Activated naive CD8-positive, alpha-beta T cell treated with anti-CD3 and anti-CD28 coated beads for 36 hours (primary cell): ENCODE measurements at places on chromosomes 4 and X.

DNA sequence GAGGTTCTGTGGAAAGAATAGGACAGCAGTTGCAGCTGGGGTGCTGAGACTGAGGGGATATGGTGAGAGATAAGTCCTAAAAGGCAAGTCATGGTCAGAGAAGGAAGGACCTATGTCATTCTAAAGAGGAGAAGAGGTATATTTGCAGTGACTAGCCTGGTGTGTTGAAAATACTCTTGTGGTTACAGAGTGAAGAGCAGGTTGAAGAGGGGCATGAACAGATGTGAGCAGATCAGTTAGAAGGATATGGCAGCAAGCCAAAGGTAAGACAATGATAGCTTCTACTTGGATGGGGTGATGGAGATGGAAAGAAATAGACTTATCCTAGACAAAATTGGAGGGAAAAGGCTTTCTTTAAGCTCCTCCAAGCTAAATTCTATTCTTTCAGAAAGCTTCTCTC, 469.8 kb upstream of the CPEB2 start:
- DNase-seq = no peak

DNA sequence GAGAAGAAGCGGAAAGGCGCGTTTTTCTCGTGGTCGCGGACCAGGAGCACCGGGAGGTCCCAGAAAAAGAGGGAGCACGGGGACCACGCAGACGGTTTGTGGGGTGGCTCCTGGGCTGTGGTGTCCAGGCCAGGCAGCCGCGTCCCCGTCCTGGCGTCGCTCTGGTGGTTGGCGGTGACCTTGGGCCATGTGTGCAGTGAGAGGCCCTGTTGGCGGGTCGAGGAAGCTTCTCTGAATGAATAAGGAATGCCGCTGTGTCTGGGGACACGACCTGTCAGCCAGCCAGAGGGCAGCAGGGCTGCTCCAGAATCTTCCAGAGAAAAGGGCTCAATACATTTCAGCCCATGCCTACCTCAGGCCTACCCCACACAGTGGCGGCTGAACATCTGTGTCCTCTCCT, 24.3 kb upstream of the HGFAC start:
- no peak for DNase-seq

- no peak for DNase-seq
Measured at GRCh38 chr4:159363361-159363760, 260.5 kb downstream of the RAPGEF2 start.

- no peak for DNase-seq
Measured at GRCh38 chr4:186445040-186445439, 110.3 kb downstream of the MTNR1A start.

DNA sequence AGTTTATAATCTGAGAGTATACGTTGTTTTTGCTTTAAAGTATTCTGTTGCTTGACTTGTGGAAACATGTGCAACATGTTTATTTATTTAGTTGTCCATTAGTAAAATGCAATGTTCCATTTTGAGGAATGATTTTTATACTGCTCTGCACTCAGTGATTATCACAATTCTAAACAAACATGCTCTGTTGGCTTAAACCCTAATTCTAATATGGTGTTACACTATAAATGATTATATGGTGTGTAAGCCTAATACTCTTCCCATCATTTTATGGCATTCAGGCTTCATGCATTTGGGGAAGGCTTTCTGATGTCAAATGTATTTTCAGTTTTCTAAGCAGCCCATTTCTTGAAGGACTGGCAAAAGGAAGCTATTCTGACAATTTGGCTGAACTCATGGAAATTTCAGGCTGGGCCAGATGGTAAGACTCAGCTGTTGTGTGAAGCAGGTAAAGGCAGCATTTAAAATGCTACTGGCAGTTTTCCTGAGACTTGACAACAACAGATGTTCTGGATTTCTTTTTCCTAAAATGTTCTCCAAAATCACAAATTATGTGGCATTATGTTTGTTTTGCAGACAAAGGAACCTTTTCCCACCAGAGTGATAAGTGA, 336.7 kb upstream of the GNPDA2 start:
- DNase-seq = no peak

DNA sequence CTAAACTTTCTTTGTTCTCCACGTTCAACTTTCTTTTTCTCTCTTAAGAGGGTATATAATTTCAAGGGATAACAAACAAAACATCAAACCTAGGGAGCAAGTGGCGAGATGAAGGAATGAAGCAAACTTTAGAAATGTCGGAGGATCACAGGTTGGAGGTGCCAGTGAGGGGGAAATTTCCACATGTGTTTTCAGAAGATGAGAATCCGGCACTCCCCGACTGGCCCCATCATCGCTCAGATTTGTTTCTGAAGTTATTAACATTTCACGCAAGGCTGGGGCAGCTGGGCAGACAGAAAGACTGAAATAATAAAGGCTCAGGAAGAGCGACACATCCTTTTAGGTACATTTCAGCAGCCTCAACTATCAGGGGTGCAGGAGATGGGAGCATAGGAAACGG, 134.9 kb downstream of the SMIM20 start:
- DNase-seq = no peak

DNA sequence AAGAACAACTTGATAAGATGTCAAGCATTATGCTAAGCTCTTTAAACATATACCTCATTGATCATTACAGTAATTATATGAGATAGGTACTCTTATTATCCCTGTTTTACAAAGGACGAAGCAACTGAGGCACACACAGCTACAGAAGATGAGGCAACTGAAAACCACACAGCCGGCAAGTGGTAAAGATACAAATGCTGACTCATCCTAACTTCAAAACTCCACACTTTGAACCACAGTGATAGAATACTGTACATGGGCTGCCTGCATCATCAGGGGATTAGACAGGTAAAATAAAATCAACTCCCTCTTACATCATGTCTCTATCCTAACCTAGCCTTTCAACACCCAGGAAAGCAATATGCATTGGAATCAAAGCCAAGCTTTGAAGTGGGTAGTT, 47.8 kb downstream of the LHFPL1 start:
- DNase-seq = no peak

- no peak for DNase-seq
Measured at GRCh38 chrX:154840856-154841255, 6.4 kb upstream of the SMIM9 start.

- no peak for DNase-seq
Measured at GRCh38 chr4:167897116-167897515, 195.2 kb upstream of the ANXA10 start.

- DNase-seq = no peak
Measured at GRCh38 chr4:128670513-128670912, 139.0 kb upstream of the JADE1 start.

DNA sequence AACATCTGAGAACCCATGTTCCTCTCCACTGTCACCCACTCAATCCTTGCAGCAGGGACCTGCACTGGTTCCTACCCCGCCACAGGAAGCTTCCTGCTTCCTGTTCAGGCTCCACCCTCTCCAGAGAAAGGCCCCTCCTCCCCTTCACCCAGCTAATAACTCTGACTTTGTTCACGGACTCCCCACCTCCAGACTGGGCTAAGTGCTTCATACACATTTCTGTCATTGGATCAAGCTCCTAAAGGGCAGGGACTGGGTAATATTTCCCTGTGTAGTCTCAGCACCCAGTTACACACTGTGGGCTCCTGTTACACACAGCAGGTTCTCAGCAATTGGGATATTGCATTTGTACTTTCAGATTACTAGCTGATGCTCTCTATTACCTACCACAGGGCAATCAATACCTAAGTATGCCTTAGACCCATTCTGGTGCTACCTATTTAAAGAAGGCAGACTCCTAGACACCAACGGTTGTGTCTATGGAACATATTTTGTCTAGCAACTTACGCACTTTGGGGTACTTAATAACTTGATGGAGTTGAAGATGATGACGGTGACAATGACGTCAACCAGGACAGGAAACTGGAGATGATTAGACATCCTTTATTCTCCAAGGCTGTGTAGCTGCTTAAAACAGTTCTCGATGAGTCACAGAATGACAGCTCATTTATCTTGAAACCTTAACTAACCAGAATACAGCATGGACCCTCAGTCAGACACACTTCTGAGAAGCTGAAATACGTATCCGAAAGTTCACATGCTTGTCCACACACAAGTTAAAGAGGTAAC, 58.1 kb downstream of the MAML3 start:
- peak; percentile 68 for DNase-seq

DNA sequence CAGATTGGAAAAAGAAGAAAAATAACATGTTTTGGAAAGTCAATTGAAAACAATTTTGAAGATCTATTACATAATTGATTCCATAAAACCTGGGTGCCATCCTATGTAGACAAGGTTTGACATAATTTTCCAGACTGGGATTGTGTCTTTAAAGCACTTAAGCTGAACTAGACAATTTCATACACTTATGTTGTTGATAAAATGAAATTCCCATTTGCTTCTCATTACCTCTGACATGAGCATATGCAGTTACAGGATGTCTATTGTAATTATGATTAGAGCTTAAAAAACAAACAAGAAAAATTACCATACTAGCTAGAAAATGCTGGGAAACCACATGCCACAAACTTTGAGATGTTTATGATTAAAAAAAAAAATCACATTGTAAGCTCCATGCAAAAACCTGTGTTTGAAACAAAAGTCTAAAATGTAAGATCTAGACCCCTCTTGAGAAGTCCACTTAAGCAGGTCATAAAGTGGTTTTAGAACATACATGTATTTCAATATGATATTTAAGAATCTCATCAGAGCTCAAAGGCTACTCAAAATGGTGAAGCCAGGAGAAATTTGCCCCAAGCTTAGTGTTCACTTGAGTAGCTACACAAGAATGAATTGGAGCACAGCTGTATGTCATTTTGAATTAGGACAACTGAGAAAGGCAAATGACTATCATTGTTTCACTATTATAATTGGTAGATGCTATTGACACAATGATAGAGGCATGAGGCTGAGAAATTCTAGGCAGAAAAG, 181.1 kb upstream of the PABPC4L start:
- no peak for DNase-seq

GRCh38 chr4:80967346-80967745, 63.2 kb upstream of the BMP3 start:
- DNase-seq = no peak

DNA sequence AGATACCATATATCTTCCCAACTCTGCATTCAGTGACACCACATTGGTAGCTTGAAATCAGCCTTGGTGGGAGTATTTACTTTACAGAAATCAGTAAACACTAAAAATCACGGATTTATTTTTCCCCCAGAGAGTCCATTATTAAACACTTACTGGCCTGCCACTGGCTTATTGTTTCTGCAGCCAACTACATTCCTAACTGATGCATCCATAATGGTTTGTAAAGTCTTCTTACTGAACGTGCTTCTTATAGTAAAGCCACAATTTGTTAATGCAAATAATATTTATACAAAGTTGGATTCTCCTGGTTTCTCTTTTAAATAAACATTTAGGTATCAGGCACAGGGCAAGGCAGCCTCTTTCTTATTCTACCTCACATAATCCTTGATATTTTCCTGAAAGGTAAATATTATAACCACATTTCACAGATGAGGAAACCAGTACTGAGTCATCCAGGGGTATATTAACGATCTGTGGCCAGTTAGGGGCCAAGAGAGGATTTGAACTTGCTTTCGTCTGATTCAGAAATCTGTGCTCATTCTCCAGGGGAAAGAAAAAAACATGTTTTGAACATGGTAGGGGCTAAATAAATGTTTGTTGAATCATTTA, 136.5 kb downstream of the RAB28 start:
- DNase-seq = no peak

DNA sequence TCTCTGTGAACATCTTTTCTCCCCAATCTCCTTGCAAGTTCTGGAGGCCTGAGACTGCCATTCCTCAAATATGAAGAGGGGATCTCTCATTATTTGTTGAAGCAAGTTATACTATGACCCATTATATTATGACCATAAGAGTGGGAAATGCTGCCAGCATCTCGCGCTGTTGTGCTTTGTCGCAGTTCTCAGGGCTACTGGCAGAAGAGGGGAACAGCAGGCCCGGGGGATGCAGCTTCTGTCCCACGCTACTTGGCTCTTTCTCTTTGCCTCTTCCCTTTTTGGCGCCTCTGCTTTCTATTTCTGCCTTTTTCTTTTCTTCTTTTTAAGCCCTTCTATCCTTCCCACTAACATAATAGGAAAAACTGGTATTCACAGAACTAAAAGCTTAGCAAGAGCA, 64.2 kb downstream of the GEMIN8 start:
- DNase-seq = no peak

- DNase-seq = no peak
Measured at GRCh38 chr4:41575207-41575606, 37.2 kb downstream of the LIMCH1 start.

DNA sequence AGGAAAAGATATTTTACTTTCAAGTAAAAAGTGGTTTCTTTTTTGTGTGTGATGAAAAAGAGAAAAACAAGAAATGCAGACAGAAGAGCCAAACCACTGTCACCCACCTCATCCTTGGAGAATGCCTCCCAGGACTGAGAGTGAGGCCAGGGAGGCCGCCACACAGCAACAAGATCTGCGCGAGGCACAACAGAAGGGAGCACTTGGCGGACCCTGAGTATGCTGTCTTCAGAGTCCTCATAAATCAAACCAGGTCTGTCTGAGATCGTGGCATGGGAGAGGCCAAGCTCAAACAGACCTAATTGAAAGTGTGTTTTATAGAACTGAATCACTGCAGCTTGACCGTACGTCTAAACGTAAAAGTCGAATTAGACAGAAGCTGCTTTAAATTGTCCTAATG, 134.3 kb upstream of the VCX2 start:
- no peak for DNase-seq

GRCh38 chrX:107626916-107627315, 1.4 kb upstream of the PRPS1 start:
- DNase-seq = no peak

GRCh38 chr4:68995292-68995691, 43.7 kb upstream of the UGT2A3 start:
- no peak for DNase-seq

DNA sequence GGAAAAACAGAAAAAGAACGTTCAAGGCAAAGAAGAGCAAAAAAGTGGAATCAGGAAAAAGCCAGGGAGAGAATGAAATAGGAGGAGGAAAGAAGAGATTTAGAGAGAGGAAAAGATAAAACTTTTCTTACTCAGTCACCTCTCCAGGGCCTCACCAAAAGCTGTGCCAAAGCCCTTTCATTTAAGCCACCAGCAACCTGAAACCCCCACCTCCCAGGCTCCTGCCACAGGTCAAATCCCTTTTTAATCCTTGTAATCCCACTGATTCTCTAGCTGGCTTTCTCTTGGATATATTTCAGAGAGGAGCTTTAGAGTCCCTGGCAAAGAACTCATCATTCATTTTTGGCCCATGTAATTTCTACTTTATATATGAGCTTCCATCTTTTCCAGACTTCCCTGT, 25.7 kb upstream of the XIAP start:
- no peak for DNase-seq

DNA sequence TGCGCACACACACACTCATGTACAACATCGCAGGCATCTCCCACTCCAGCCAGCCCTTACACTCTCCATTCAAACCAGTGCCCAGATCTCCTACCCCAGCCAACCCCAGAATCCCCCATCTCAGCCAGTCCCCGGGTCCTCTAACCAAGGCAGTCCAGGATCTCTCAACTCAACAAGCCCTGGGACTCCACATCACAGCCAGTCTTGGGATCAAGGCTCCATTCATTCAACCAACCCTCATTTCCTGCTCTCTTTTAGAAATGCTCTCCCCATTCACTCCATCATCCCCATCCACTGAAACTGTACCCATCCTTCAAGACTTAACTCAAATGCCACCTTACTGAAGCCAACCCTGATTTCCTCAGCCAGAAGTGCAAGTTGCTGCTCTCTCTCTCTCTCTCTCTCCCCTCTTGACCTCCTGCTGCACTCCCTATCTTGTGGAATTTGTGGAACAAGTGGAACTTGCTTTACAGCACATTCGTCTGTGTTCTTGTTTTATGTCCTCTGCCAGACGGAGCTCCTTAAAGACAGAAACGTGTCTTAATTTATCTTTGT, 40.6 kb upstream of the IQSEC2 start:
- DNase-seq = no peak
